ENCODE measurements at places on chromosomes 13 and 19.

DNA sequence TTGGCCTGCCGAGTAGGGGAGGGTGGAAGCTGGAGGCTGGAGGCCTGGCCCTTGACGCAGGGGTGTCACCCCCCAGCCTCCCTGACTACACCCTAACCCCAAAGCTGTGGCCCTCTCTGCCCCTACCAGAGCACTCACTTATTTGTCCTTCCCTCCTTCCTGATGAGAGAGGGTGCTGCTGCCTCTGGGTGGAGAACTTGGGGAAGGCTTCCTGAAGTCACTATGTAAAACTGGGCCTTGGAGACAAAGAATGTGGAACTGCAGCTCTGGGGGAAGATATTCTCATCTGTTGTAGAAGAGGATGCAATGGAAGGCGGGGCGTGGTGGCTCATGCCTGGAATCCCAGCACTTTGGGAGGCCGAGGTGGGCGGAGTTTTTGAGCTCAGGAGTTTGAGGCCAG is 485.2 kb downstream of the ZNF536 start:
- peaks cover 9% of the 10 kb centered on the region for H3K27me3 ChIP-seq
- H3K4me3 ChIP-seq, result no peak overlapping the region
- no peak for DNase-seq

- DNase-seq, result no peak
- peaks cover 5% of the 10 kb centered on the region for H3K27me3 ChIP-seq
- H3K4me1 ChIP-seq, result no peaks in the 10 kb centered on the region
- no peak overlapping the region for H3K27ac ChIP-seq
- no peaks in the 10 kb centered on the region for H3K36me3 ChIP-seq
Observed at GRCh38 chr13:42625611-42626010, 51.7 kb downstream of the TNFSF11 start.

- no peak for DNase-seq
- H3K4me1 ChIP-seq, result no peaks in the 10 kb centered on the region
- H3K27ac ChIP-seq, result no peak overlapping the region
- no peak overlapping the region for H3K4me3 ChIP-seq
- H3K36me3 ChIP-seq, result no peaks in the 10 kb centered on the region
Observed at GRCh38 chr13:34070006-34070405, 252.1 kb downstream of the RFC3 start.

DNA sequence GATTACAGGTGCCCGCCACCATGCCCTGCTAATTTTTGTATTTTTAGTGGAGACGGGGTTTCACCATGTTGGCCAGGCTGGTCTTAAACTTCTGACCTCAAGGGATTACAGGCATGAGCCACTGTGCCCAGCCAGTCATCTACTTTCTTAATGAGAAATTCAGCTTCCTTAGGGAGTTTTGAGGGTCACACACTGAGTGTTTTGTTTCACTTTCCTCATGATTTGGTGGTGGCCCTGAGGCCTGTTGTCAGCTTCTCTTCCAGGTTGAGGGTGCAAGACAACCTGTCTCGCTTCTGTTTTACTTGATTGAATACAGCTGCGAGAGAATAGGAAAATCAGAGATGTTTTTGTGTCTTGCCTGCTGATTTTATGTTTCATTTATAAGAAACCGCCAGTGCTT is 9.9 kb downstream of the FRY start:
- no peak overlapping the region for H3K4me3 ChIP-seq
- H3K4me1 ChIP-seq, result peaks cover 78% of the 10 kb centered on the region
- no peaks in the 10 kb centered on the region for H3K27me3 ChIP-seq
- peak overlapping the region; percentile 37 for H3K27ac ChIP-seq
- H3K36me3 ChIP-seq, result peaks cover 6% of the 10 kb centered on the region
